ENCODE measurements at places on chromosomes 7 and 10. TPM values are rescaled to one million over a fixed set of nuclear protein-coding genes. Genes with fewer than 3 reads are reported as not detected.

LRRC4 gene
- 0.51 TPM for total RNA-seq

DNA sequence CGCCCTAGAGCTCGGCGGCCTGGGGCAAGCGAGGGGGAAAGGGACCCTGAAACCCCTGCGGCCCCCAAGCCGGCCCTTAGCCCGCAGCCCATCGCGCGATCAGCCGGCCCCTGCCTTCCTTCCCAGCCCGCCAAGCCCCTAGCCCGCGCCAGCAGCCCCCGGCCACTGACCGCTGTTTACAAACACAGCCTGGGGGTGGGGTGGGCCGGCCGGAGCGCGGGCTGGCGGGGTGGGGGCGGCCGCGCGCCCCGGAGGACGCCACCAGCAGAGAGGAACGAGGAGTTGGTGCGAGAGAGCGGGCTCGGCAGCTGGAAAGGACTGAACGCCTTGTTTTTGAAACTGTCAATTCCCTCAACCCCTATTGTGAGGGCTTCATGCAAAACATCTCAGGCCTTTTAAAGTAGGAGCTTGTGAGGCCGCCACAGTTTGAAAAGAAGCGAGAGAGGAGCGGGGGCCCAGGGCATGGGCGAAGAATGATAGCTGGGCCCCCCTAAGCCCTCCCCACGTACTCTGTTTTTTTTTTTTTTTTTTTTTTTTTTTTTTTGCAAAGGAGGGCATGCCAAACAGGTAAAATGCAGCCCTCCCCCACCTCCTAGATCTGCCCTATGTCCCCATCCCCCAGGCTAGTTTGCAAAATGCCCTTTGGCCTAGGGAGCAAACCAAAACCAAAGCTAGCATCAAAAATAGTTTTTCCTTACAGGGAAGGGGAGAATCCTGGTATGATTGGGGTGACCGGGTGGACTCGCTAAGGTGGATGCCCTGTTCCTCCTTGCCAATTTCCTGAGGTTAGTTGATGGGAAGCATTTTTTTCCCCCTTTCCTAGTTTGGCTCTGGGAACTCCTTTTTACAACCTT is 15.0 kb downstream of the SKIDA1 start:
- no peak for DNase-seq

DNA sequence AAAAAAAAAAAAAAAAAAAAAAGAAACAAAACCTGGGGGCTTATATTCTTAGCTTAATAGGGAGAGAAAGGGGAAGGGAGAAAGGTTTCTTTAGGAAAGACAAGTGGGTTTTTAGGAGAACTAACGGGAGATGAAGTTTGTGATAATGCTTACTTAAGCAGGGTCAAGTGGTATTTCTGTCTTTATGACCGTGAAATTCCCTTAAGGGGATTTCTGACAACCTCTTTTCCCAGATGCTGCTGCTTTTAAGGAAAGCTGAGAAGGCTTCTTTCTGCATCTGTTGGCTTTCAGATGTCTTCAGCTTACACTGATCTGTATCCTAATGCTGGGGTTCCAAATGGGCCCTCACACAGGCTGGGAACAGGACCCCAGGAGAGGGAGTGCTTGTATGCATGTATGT is 42.6 kb downstream of the ADAMTS14 start:
- no peak for DNase-seq

PLEKHS1 gene
- total RNA-seq = not detected

- no peak for DNase-seq
Observed at GRCh38 chr7:142519079-142520078, 229.9 kb upstream of the PRSS1 start.

GRCh38 chr7:47584536-47584895 is 2.6 kb upstream of the TNS3 start:
- DNase-seq = no peak

GRCh38 chr7:7329326-7329725 is 147.0 kb downstream of the C1GALT1 start:
- no peak for DNase-seq

All from CD8-positive, alpha-beta memory T cell (primary cell).